ENCODE measurements at places on chromosomes 6 and 20.

DNA sequence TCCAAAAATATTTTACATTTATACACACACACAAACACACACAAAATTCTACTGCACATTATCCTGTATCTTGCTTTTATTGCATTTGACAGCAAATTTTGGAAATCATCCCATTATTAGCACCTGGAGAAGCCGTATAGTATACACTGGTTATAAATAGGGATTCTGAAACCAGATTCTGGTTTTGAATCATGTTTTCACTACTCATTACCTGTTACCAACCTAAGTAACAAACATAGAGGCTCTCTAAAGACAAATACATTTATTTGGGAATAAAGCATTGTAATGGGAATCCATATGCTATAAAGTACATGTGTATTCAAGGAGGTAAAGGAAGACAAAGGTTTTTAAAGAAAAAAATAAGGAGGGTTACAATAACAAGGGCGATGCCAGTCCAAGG is 106.8 kb downstream of the OR2B2 start:
- no peak for DNase-seq

DNA sequence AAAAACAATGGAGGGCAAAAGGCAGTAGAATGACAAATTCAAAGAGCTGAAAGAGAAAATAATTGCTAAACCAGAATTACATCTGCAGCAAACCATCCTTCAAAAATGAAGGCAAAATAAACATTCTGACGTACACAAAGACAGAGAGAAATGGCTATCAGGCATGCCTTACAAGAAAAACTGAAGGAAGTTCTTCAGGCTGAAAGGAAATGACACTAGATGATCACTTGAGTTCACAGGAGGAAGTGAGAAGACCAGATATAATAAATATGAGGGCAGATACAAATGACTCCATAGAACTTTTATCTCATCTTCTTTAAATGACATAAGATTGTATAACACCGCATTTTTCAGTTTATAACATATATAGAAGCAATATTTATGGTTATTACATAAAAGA is 30.0 kb downstream of the DZANK1 start:
- DNase-seq, result no peak

- no peak for DNase-seq
These were observed 32.0 kb upstream of the KATNA1 start for GRCh38 chr6:149680503-149680902.

GRCh38 chr6:1062786-1063545 is 248.9 kb upstream of the FOXQ1 start:
- DNase-seq, result no peak

DNA sequence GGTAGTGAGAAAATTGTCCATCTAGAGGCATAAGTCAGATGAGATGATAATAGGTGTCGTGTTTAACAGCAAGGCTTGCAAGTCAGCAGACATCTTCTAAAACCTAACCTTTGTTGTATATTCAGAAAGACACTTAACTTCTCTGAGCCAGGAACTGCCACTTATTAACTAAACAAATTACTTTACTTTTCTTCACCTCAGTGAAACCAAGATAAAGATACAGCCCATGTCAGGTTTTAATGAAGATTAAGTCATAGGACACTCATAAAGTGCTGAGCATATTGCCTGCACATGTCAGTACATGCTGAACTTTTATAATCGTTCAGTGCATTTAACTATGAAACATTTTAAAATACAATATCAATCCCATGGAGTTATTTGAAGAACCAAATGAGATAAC is 286.8 kb downstream of the NKAIN2 start:
- no peak for DNase-seq

GRCh38 chr6:69783108-69783507 is 13.7 kb downstream of the LMBRD1 start:
- no peak for DNase-seq

DNA sequence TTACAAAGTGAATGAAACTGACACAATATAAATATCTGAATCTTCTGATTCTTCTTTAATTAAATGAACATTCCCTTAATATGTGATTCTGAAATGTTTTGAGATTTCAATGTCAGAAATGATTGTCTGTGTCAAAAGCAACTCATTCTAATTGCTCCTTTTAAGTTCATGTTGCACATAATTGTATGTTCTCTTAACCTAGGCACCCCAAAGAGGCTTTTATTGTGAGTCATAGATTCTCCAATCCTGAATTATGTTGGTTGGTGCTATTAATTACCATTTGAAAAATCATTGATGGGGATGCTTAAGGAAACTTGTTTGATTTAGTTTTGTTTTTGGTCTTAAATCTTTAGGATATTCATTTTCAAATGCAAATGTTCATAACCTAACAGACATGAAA is 829.7 kb upstream of the CITED2 start:
- no peak for DNase-seq

GRCh38 chr6:28212510-28213212 is 12.4 kb upstream of the ZSCAN9 start:
- DNase-seq, result peak; percentile 91

DNA sequence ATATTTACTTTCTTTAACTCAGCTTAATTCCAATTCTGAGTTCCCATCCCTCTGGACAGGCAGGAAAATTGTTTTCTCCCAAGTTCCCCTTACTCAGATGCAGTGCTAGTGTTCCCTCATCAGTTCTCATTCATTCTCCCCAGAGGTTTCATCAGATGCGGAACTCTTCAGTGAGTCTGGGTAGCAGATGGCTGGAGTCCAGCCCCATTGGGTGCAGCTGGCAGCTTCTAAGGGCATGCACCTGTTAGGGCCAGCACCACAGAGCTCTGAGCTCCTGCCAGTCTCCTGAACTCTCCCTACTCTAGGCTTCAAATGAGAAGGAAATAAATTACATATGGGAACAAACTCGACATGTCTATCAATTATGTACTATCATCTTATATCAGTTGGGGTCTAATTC is 76.6 kb downstream of the SOD2 start:
- DNase-seq, result no peak

DNA sequence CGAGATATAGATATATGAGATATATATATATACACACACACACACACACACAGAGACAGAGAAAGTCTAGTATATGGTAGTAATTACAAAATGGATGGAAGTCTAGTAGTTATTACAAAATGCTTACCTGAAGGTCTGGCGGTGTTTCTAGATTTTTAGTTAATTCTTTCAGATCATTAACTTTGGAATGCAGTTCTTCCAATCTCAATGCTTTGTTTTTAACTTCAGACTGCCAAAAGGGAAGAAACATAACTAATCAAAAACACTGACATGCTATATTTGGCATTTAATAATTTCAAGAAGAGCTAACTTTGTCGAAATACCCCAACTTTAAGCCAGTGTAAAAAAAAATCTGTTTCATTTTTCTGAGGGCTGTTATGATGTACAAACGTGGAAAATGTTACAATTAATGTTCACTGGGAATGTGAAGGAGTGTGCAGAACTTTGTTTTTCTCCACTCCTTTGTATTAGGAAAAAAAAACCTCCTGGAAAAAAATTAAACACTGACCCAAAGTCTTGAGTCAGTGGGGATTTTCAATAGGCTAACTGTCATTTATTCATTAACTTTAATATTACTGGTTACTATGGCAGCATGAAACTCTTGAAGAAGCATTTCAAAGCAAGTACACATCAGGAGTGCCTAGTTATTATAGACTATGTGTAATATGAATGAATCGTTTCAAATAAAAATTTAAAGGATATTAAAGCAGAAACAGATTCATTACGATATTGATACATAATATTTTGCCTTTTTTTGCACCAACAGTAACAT is 232.9 kb downstream of the SYNE1 start:
- DNase-seq, result no peak

DNA sequence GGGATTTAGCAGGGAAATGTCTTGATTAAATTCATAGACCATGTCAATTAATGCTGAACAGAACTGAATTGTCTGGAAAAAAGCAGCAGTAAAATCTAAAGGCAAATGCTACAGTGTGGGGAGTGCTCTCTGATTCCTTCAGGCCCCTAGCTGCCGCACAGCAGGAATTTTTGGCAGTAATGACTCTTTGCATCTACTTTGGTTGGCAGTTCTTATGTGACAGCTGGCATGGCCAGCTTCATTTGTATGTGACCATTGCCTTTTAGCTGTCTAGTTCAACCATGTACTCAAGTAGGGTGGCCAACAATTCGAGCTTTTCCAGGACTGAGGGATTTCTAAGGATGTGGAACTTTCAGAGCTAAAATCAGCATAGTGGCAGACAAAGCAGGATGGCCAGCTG is 499.1 kb upstream of the MAN1A1 start:
- DNase-seq, result no peak

DNA sequence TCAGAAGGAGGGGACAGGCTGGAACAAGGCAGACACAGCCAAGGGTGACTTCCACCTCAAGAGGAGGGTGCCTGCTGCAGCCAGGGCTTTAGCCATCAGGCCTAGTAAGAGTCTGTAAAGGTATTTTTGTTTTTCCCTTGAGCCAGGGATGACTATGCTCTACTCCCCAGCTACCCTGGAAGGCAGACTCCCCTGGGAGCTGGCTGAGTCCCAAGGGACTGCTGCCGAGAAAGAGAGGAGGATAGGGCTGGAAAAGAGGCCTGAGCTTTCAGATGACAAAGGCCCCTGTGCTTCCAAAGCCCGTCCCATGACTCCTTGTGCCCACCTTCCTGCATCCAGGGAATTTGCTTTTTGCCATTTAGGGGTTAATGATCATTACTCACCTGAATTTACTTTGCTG is 14.0 kb upstream of the GSTA4 start:
- no peak for DNase-seq

DNA sequence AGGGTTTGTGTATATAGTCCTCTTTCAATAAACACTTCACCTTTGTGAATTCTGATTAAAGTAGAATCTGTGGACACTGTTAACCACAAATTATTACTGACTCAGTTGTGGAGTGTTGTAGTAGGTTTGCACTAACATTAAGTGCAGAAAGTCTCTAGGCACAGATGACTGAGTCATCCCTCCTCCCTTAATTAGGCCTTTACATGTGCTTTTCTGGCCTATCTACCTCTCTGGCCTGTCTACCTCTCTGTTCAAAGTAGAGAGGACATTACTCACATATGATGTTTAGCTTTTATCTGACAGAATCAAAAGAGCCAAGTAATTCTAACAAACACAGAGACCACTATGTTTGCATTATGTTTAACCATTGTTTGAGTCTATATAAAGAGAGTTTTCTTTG is 783.0 kb downstream of the TENT5A start:
- DNase-seq, result no peak

DNA sequence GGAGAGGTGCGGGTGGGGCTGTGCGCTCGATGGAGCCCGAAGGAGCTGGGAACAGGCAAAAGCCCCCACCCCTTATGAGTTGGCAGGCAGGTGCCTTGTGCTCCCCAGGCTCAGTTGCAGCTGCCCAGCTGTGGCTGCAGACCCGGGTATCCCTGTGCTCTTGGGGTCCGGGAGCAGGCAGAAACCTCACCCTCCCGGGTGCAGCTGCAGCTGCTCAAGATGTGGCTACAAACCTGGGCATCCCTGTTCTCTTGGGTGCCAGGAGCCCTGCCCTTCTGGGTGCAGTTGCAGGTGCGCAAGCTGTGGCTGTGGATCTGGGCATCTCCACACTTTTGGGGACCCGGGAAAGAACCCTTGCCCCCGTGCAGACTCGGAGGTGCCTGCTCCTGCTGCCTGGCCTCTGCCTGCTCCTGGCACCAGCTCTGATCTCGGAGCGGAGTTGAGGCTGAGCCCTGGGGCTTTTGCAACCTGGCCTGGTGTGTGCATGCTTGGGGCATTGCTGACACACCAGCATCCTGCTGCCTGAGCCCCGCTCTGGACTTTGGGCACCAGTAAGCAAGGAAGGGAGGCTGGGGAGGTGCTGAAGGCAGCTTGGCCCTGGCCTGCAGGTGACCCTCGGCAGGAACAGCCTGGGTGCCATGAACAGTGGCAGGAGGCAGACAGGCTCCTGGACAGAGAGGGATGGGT is 21.6 kb downstream of the OR2J3 start:
- DNase-seq, result no peak

GRCh38 chr6:170212051-170212756 is 78.7 kb downstream of the DLL1 start:
- no peak for DNase-seq

DNA sequence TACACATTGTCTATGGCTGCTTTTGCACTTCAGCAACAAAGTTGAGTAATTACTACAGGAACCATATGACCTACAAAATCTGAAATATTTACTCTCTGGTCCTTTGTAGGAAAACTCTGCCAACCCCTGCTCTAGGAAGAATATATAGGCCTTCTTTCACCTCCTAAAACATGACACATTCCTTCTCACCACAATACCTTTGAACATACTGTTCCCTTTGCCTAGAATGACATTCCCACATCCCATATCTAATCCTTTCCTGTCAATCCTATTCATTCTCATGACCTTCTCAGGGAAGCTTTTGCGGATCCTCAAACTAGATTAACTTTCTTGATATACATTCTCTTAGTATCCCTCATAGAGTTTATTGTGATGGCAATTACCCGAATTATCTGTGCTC is 18.0 kb upstream of the NCOA6 start:
- DNase-seq, result no peak
